ENCODE measurements at places on chromosomes 13 and 19. TPM values are rescaled to one million over a fixed set of nuclear protein-coding genes. Genes with fewer than 3 reads are reported as not detected.

The DNAAF3 gene
- 0.76 TPM for total RNA-seq

The WBP4 gene
- total RNA-seq, result 9.4 TPM

The NHLRC3 gene
- 15.3 TPM for total RNA-seq

The PINLYP gene
- total RNA-seq, result 0.97 TPM

The PSG6 gene
- total RNA-seq, result not detected

The DNAJC15 gene
- 24.0 TPM for total RNA-seq

The TMEM255B gene
- total RNA-seq, result 26.1 TPM

The ZNF667 gene
- total RNA-seq, result 1.8 TPM

The ATP4B gene
- total RNA-seq, result not detected

The RHPN2 gene
- 2.3 TPM for total RNA-seq

The CEACAM4 gene
- not detected for total RNA-seq

The CGB2 gene
- total RNA-seq, result not detected

The EFNB2 gene
- total RNA-seq, result 112 TPM

The AMER2 gene
- not detected for total RNA-seq

The PTH2 gene
- total RNA-seq, result not detected

The ANGPTL8 gene
- total RNA-seq, result not detected

The PRR22 gene
- total RNA-seq, result 0.30 TPM

The ZNF441 gene
- total RNA-seq, result 4.5 TPM

The ITGBL1 gene
- total RNA-seq, result 4.7 TPM

The GARIN5A gene
- total RNA-seq, result 0.32 TPM

The NFKBIB gene
- 10.0 TPM for total RNA-seq

The OVOL3 gene
- total RNA-seq, result not detected

The FCHO1 gene
- total RNA-seq, result 0.65 TPM

The PSG4 gene
- total RNA-seq, result not detected

The C19orf53 gene
- total RNA-seq, result 58.8 TPM

The RFPL4AL1 gene
- not detected for total RNA-seq

The CACNG7 gene
- 0.15 TPM for total RNA-seq

The KCTD12 gene
- total RNA-seq, result 108 TPM

The CABP5 gene
- total RNA-seq, result not detected

The PLPPR3 gene
- 0.97 TPM for total RNA-seq

The DIRAS1 gene
- total RNA-seq, result under 0.01 TPM

The IFNL3 gene
- not detected for total RNA-seq

The KLHL1 gene
- total RNA-seq, result not detected

The LILRA1 gene
- total RNA-seq, result not detected

The POGLUT2 gene
- 33.1 TPM for total RNA-seq

The PGLYRP2 gene
- not detected for total RNA-seq

The RFPL4A gene
- total RNA-seq, result under 0.01 TPM

The KL gene
- 0.15 TPM for total RNA-seq

The PTGER1 gene
- 1.2 TPM for total RNA-seq

The COL5A3 gene
- total RNA-seq, result under 0.01 TPM

The ZNF836 gene
- total RNA-seq, result 3.5 TPM

The C3 gene
- 0.32 TPM for total RNA-seq

The GPATCH1 gene
- 5.5 TPM for total RNA-seq

The KLK2 gene
- not detected for total RNA-seq

The NEK5 gene
- total RNA-seq, result under 0.01 TPM

The MYH14 gene
- not detected for total RNA-seq

The TEX26 gene
- total RNA-seq, result not detected

The PRSS57 gene
- not detected for total RNA-seq

The FKBP8 gene
- total RNA-seq, result 136 TPM

The SSC5D gene
- total RNA-seq, result 0.32 TPM

The CEACAM20 gene
- not detected for total RNA-seq

The TTC9B gene
- not detected for total RNA-seq

The VSIG10L gene
- total RNA-seq, result under 0.01 TPM

The ZNF570 gene
- 4.9 TPM for total RNA-seq

The PSG7 gene
- total RNA-seq, result not detected

The KIR2DL1 gene
- not detected for total RNA-seq

The TYROBP gene
- not detected for total RNA-seq

Measured in epithelial cell of umbilical artery (primary cell).